ENCODE measurements at places on chromosomes 1 and 21. TPM values are rescaled to one million over a fixed set of nuclear protein-coding genes. Genes with fewer than 3 reads are reported as not detected.
A peak's percentile ranks its signal among the peaks of the same experiment; 100 is the strongest.

- DNase-seq: no peak
These were observed 71.9 kb downstream of the LHX9 start for GRCh38 chr1:197989058-197989457.

Gene LCE1C
- total RNA-seq: not detected

DNA sequence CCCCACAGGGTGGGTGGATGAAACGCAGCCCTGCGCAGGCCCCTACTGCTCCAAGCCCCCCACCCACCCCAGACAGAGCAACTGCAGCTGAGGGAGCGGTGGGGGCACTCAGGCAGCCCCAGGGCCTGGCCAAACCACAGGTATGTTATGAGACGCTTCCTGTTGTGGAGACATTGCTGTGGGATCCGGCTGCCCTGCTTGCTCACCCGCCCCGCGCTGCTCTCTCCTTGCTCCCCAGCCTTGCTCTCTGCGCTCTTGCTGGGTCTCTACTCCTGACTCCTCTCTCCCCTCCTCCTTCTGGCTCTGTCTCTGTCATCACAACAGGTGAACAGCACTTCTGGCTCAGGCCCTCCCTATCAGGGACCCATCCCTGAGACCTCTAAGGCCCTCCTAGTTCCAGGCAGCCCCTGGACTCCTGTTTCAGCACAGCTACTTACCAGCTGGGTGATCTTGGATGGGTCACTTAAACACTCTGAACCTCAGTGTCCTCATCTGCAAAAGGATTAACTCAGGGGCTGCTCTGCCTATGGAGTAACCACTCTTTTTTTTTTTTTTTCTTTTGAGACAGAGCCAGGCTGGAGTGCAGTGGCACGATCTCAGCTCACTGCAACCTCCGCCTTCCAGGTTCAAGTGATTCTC, 15.9 kb downstream of the COL8A2 start:
- peak; percentile 78 for DNase-seq

GRCh38 chr1:16156848-16157495, 1.1 kb upstream of the EPHA2 start:
- DNase-seq: peak; percentile 71

Gene E2F2
- 0.36 TPM for total RNA-seq

DNA sequence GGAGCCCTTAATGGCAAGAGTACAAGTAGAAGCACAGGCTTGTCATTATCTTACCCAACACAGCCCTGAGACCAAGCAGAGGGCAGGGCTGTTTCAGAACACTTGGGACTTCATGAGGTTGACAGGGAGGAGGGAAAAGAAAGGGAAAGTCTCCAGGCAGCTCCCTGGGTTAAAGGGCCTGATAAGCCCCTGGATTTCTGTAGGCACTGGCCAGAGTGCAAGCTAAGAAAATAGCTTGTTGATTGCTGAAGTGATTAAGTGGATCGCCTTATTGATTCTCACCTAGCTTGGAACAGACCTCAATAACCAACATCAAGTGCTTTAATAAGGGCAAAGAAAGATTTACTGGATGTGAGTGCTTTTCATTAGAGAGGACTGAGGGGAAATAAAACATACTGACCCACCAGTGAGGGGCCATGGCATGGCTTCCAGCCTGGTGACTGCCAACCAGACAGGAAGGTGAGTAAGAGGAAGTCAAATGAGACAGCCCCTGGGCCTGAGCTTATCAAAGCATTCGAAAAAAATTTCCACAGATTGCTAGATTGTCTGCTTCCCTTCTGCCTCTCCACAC, 121.4 kb upstream of the NFIA start:
- DNase-seq: no peak

DNA sequence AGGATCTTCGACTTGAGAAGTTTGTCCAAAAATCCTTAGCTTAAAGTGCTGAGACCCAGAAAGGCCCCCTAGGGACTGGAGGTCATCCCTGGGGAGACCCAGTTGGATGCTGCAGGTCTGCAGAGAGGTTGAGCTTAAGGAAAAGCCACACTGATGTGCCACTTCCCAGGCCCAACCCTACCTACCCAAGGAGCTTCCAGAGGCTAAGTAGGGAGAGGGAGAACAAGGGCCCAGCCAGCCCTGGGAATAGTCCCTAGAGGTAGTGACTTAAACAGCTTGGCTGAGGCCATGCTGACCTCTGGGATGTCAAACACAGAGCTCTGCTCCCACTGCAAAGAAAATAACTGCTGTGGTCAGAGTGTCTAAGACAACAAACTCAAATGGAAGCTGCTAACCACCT, 693.7 kb downstream of the MATN1 start:
- DNase-seq: no peak

Gene GREM2
- total RNA-seq: 5.0 TPM

GRCh38 chr1:173415905-173416450, 61.2 kb upstream of the PRDX6 start:
- DNase-seq: no peak

GRCh38 chr1:174262349-174263241, 103.3 kb downstream of the RABGAP1L start:
- peak; percentile 65 for DNase-seq

Gene AADACL4
- total RNA-seq: not detected

Gene EXTL1
- total RNA-seq: 0.90 TPM

Gene C1orf146
- not detected for total RNA-seq

- DNase-seq: no peak
These were observed 9.8 kb downstream of the RGS8 start for GRCh38 chr1:182674346-182675246.

- no peak for DNase-seq
These were observed 19.2 kb upstream of the PKP1 start for GRCh38 chr1:201264072-201264471.

DNA sequence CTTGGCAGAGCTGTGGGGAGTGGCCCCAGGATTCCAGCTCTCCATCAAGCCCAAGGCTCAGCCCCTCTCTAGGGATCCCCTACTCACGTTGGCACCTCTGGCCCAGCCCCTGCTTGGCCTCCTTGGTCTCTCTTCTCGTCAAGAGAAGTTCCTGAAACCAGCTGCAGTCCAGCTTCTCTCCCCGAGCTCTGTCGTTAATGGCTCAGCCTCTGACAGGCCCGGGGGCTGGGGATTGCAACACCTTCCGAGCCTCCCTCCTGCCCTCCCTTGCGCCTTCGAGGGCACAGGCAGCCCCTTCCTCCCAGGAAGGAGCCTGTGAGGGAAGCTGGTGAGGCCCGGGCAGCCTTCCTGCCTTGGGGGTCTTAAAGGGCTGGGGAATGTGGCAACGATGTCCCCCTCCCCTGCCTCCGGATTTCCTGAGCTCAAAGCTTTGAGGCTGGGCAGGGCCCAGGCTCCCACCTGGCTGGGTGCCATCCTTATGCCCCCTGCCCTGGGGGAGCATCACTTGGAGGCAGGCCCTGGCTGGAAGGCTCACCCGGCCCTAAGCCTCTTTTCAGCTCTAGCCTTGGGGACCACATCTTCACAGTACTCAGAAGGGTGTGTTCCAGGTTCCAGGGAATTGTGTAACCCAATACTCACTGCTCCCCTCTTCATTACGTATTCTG, at the start of gene CSF3R:
CSF3R (minus strand) TSS at position 190 of the 665 bp plus-strand sequence. CDS start 3,417 bp downstream, outside the sequence.
- DNase-seq: no peak

DNA sequence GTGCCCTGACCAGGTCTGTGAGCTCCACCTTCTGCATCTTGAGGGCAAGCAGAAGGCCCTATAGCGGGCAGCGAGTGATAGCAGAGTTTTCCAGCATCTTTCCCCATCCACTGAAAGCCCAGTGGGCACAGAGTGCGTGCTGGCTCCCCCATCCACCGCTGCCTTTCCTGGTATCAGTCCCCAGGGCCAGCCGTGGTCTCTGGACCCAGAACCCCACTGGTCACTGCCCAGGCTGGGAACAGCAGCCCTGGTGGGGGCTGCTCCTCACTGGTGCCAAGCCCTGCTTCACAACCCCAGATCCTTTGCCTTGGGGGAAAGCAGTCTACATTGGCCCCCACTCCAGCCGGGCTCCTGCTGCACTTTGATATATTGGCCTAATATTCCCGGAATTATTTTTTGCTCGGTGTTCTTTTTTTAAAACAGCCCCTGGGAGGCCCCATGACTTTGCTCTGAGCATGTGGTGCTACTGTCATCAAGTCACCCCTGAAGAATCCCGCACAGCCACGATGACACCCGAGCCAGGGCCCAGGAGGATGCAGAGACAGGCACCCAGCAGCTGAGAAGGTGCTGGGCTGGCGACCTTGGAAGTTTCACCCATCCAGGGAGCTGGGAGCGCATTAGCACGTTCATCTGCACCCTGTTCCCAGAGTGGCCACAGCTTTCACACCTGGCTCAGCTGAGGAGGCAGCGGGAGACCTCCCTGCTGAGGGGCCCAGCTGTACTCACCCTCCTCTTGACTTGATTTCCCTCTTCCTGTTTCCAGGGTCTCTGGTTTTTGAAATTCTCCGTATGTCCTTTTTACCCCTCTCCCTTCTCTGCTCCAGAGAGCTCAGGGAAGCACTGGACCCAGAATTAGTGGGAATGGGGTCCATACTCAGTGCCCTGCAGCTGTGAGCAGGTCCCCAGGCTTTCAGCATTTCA, 56.9 kb downstream of the KLHDC7A start:
- no peak for DNase-seq

DNA sequence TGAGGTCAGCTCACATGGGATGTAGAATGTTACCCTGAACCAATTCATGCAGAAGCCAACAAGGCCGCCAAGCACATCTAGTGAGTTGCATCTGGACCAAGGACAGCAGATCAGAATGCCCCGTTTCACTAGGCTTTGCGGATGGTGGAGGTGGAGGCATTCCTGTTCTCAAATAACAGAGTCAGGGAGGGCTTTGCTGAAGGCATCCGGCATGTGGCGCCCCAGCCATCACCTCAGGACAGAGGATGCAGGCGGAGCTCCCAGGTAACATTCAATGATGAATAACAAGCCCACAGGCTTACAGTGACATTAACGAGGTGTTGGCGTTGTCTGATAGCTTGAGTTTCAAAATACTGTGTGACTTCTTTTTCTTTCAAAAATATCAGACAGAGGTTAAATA, 476.2 kb downstream of the CAMTA1 start:
- DNase-seq: no peak

Gene OPRD1
- total RNA-seq: under 0.01 TPM

GRCh38 chr1:216499581-216500272, 76.5 kb upstream of the USH2A start:
- DNase-seq: no peak

- DNase-seq: no peak
These were observed 988 bp downstream of the SLC35A3 start for GRCh38 chr1:99970713-99971255.

- no peak for DNase-seq
These were observed 115.7 kb upstream of the ATP1A1 start for GRCh38 chr1:116257341-116257767.

DNA sequence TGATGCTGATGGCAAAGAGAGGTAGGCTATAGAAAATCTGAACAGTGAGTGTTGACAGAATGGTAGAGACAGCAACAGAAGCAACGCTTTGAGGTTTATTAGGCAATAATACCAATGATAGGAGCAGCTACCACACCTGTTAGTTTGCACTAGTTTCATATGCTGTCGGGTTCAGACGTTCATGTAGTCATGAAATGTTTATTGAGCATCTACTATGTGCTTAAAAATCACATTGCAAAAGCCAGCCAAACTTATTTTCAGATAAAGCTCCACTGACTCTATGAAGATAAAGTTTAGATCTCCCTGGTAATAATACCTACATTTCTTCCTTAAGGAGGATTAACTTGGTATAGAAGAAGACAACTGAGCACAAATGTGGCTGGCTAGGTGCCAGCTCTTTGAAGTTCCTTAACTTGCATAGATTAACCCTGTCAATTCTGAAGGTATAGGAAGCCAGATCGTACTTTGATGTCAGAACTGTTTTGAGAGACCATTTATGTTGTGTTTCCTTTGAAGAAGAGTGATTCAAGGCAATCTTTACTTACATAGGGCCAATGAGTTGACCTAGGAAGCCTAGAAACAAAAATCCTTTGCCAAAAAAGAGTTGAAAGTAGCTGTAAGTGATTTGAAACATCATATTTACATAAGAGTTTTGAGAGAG, 71.5 kb downstream of the DISP1 start:
- DNase-seq: no peak

DNA sequence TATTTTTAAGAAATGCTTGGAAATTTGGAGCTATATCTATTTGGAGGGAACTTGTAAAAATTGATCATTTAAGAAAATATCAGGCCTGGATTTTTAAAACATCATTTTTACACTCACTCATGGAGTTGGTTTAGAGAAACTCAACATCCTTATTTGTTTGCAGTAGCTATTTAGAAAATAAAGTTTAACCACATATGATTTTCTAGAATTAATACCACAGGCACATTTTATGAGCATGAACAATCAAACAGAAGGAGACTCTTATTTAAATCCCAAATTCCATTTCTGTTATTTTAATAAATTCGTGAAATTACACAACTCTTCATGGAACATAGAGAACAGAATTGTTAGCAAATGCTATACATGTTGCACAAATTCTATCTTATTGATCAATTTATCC, 3.2 kb downstream of the CDKN2C start:
- no peak for DNase-seq

Gene TRIM67
- total RNA-seq: not detected

Gene CGN
- 0.36 TPM for total RNA-seq

DNA sequence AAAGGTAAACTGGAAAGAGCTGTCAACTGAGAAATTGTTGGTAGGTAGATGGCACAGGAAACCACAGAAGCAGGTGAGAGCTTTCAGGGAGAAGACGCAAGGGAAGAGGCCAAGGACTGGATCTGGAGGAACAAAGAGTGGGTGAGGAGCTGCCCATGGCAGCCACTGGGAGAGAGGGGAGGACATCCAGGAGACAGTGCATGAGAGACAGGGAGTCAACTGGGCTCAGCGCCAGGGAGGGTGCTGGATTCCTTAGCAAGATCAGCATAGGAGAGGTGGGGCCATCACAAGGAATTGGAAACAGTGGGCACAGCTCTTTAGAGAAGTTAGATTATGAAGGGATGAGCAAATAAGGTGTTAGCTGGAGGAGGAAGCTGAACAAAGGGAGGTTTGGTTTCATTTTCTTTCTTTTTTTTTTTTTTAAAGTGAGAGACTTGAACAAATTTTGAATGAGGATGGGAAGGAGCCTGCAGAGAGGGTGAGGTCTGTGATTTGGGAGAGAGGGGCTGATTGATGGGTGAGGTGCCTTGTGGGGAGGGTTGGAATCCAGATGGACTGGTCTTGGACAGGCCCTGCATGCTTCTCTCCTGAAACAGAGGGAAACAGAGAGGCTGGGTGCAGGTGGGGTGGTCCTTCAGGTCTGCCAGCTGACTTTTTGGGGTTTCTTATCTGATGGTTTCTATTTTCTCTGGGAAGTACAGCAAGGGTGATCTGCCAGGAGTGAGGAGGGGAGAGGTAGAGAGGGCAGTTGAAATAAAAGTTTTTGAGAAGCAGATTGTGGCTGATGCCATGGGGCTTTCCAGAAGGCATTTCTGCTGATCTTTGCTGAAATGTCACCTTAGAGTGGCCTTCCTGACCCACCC, 5.4 kb downstream of the CYP4B1 start:
- DNase-seq: no peak

- no peak for DNase-seq
These were observed 105.9 kb downstream of the ETS2 start for GRCh38 chr21:38911484-38912101.

DNA sequence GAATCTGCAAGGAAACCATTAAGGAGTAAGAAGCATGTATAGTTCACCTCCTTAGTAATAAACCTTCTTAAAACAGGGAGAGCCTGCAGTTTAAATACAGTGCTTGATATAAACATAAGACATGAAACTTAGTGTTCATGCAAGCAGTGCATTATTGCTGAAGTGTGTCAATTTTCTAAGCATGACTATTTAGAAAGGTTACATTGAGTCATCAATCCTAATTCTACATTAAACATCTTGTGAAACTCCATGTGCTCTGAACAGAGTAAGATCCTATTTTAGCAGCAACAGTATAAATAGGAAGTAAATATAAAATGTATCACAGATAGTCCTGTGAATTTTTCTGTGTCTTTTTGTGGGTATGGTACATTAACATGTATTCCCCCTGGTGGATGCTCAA, 135.5 kb downstream of the ESRRG start:
- DNase-seq: peak; percentile 31

- no peak for DNase-seq
These were observed 36.1 kb downstream of the SLX9 start for GRCh38 chr21:44975720-44976555.

Gene USH2A
- total RNA-seq: under 0.01 TPM
